ENCODE measurements at places on chromosomes 2 and 18. TPM values are rescaled to one million over a fixed set of nuclear protein-coding genes. Genes with fewer than 3 reads are reported as not detected.

SUCLG1 gene
- 49.3 TPM for total RNA-seq

DNMT3A gene
- 9.9 TPM for total RNA-seq

IFT172 gene
- total RNA-seq, result 29.8 TPM

STAT4 gene
- total RNA-seq, result 0.11 TPM

PRPF40A gene
- 128 TPM for total RNA-seq

UGT1A4 gene
- not detected for total RNA-seq

LRRC30 gene
- total RNA-seq, result not detected

DNAH7 gene
- total RNA-seq, result 0.04 TPM

IL36A gene
- total RNA-seq, result not detected

PDCL3 gene
- total RNA-seq, result 23.4 TPM

NPC1 gene
- 27.1 TPM for total RNA-seq

NYAP2 gene
- not detected for total RNA-seq

C2orf15 gene
- total RNA-seq, result 0.41 TPM

NPPC gene
- 2.9 TPM for total RNA-seq

C2orf81 gene
- 8.5 TPM for total RNA-seq

UBE2F gene
- 60.8 TPM for total RNA-seq

CD207 gene
- 0.11 TPM for total RNA-seq

GALNT3 gene
- not detected for total RNA-seq
